Cortex of kidney (tissue), 1 donor: ENCODE measurements at places on chromosomes 6 and 20.

DNA sequence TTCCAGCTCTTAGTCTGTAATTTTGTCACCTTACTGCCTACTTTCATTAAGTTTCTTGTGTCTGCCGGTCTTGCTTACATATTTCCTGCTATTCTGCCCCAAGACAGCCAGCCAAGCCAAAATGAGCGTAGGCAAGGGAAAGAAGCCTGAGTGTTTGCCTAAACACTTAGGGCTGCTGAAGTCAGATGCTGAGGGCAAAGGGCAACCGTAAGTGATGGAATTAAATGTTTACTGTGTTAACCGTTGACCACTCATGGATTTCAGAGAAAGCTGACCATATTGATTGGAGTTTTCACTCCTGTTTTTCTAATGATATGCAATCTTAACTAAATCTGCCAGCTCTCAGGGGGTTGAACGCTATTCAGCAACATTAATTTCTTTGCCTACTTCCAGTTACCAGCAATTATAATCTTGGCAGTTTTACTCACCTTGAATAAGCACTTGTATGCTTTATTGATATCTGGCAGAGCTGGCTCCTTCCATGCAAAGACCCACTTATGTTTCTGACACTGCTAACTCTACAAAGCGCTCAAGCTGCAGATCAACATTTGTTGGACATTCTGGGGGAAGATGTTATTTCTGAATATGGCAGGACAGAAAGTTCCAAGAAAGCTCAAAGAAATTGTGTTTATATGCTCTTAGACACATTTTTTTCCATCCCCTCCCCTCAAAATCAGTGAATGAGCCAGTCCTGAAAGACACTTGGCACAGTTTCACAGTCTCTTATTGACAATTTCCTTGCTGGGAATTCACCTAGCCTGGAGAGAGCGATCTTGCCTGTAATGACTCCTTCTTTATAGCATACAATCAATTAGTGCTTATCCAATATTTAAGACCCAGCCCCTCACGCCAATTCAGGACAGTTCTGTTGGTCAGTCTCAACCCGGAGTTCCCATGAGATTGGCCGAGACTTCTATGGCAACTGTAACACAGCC lies 183.8 kb downstream of the PLCB1 start:
- no peak for DNase-seq

DNA sequence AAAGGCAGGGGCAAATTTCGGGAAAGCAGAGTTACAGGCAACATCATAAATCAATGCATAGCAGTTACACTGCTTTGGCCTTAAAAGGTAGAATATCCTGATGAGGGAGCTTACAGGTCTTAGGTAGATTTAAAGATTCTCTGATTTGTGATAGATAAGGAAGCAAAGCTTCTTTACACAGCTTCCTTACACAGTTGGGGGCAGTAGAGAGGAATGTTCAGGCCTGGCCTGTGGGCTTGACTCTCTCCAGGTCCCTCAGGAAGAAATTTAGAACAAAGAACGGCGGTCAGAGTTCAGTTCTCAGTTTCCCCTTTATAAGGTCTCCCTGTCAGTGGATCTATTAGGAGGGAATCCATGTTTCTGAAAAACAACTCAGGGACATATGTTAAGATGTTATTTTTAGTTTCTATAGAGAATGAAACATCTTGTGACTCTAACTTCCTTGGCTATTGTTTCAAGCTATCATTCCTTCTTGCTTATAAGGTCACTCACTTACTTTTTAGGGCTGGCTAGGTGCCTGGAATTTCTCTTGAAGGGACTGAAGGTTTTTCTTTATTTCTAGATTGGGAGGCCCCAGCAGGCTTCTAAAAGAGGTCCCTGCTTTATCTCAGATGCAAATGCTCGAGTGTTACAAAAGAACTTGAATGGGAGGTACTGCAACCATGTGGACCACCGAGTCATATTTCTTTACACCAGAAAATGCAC lies 11.8 kb downstream of the HLA-B start:
- DNase-seq: no peak

- DNase-seq: no peak
These were observed 222.6 kb downstream of the MYLK4 start for GRCh38 chr6:2528156-2528555.

DNA sequence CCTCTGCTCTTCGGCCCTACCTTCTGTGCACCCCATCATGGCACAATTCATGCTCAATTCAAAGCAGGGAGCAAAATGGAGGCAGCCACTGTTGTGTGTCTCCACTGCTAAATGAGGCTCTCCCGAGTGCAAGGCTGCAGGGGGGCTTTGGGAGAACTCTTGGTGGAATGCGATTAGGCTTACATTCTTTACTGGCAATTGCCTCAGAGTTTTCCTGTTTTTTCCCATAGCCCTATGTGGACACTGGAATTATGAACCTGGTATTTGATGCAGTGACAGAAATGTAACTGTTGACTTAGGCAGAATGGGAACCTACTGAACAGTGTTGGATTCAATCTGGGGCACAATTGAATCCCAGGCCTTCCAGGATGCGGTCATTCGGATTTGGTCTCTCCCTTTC lies 187.9 kb upstream of the GMDS start:
- no peak for DNase-seq

DNA sequence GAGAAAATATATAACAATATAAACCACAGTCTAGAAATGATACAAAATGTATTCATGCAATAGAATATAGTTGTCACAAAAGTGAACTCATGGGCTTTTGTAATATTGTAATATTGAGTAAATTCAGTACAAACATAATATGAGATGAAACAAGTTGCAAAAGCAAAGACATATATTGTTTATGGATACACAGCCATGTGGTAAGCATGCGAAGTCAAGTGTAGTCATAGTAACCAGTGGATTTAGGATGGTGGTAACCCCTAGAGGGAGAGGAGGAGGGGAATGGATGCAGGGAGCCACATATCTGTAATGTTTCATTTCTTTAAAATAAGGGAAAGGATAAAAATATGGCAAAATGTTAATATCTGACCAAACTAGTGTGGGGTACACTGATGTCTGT lies 47.3 kb downstream of the ARMC2 start:
- DNase-seq: no peak

- DNase-seq: no peak
These were observed 367.2 kb upstream of the MAN1A1 start for GRCh38 chr6:119716668-119717270.

DNA sequence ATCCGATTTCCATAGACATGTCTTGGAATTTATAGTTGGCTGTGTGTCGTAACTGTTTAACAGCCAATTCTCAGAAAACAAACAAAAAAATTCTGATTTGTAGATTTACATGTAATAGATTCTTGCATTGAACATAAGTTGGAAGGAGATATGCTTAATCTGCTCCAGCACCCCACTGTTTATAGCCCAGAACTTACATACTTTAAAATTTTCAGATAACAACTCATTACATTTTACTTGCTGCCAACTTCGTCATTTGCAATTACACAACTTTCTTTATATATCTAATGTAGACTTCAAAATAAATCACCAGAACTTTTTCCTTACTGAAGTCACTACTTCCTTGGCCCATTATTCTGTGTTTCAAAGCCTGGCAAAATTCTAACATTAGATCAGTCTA lies 472.3 kb upstream of the EYS start:
- no peak for DNase-seq

- no peak for DNase-seq
These were observed 181.4 kb downstream of the TBX18 start for GRCh38 chr6:84582997-84583396.

GRCh38 chr6:87282743-87283142 lies 39.6 kb upstream of the SMIM8 start:
- no peak for DNase-seq
